Transverse colon (tissue), 4 donors: ENCODE measurements at places on chromosomes 7 and 10. TPM values are rescaled to one million over a fixed set of nuclear protein-coding genes. Genes with fewer than 3 reads are reported as not detected.

The ACSL5 gene
- 91.6 TPM for total RNA-seq

- no peak overlapping the region for H3K4me3 ChIP-seq
- no peak for DNase-seq
- no peaks in the 10 kb centered on the region for H3K36me3 ChIP-seq
- H3K27me3 ChIP-seq, result no peaks in the 10 kb centered on the region
- no peak overlapping the region for H3K27ac ChIP-seq
- no peaks in the 10 kb centered on the region for H3K4me1 ChIP-seq
These were observed 185.0 kb downstream of the HDAC9 start for GRCh38 chr7:18680576-18680975.

The NODAL gene
- total RNA-seq, result not detected

The CAPZA2 gene
- 98.9 TPM for total RNA-seq

DNA sequence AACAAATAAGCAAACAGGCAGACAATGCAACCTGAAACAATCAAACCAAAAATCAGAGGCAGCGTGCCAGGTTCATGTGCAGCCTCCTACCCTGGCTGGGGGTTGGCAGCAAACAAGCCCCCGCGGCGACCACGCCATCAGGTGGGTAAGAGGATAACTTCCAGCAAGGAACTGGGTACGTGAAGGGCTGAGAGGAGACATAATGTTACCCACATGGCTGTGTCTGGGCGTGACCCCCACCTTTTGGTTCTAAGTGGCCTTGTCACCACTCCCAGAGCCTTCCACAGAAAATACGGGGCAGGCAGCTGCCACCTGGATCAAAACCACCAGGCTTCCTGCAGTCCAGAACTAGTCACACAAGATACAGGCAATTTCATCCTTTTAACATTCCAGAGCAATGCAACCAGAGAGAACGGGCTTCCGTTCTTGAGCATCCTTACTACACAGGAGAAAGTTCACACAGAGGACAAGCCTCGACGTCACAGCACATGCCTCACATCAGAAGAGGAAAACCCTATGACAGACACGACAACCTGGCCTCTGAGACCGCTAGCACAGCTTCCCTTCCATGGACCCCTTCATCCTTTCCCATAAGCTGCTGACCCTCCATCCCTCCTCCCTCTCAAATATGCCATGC is 171.0 kb downstream of the GRID1 start:
- no peak overlapping the region for H3K27ac ChIP-seq
- H3K27me3 ChIP-seq, result no peaks in the 10 kb centered on the region
- DNase-seq, result no peak
- H3K4me3 ChIP-seq, result no peak overlapping the region
- H3K36me3 ChIP-seq, result no peaks in the 10 kb centered on the region

DNA sequence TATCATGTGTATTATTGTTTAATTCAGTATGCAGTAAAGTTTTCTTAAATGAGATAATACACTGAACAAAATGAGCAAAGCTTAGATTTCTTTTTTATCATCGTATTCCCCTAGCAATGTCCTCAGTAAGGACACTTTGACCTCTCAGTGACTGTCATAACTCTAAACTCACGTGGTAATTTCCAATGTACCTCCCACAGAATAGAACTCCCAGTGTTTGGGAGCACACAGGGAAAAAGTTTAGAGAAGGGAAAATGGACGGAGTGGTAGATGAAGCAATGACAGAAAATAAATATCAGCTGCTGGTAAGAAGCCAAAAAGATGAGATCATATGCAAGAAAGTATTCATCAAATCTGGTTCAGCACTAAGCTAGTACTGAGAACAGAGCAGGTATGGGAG is 758.6 kb upstream of the KCND2 start:
- H3K36me3 ChIP-seq, result no peaks in the 10 kb centered on the region
- H3K4me3 ChIP-seq, result no peak overlapping the region
- H3K27ac ChIP-seq, result no peak overlapping the region
- no peak for DNase-seq
- no peaks in the 10 kb centered on the region for H3K27me3 ChIP-seq

The DYNC1I1 gene
- 37.0 TPM for total RNA-seq

The CUL2 gene
- total RNA-seq, result 8.2 TPM

- H3K27ac ChIP-seq, result no peak overlapping the region
- no peak overlapping the region for H3K4me3 ChIP-seq
These were observed 20.2 kb downstream of the C10orf71 start for GRCh38 chr10:49319206-49319605.

The PNLIP gene
- not detected for total RNA-seq

DNA sequence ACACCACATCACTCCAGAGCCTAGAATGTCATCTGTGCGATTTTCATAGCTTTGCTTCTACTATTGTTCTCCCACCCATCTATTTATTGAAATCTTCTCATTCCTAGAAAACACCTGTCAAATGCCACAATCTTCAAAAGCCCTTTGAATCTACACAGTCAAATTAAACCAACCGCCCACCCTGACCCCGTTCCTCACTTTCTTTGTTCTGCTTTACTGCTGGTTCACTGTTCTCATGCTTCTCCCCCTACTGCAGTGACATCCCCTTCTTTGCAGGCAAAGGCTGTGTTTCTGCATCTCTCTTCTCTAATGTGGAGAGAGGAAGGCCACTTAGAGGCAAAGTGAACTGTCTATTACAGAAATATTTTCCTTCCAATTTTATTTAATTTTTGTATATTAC is 152.4 kb upstream of the NEBL start:
- no peaks in the 10 kb centered on the region for H3K4me1 ChIP-seq
- H3K36me3 ChIP-seq, result no peaks in the 10 kb centered on the region
- no peak overlapping the region for H3K4me3 ChIP-seq
- H3K27me3 ChIP-seq, result no peaks in the 10 kb centered on the region
- H3K27ac ChIP-seq, result no peak overlapping the region
- DNase-seq, result no peak

- peaks cover 46% of the 10 kb centered on the region for H3K36me3 ChIP-seq
- no peak overlapping the region for H3K27ac ChIP-seq
- H3K27me3 ChIP-seq, result no peaks in the 10 kb centered on the region
- H3K4me3 ChIP-seq, result no peak overlapping the region
These were observed 54.5 kb downstream of the UBE3C start for GRCh38 chr7:157193274-157193673.

DNA sequence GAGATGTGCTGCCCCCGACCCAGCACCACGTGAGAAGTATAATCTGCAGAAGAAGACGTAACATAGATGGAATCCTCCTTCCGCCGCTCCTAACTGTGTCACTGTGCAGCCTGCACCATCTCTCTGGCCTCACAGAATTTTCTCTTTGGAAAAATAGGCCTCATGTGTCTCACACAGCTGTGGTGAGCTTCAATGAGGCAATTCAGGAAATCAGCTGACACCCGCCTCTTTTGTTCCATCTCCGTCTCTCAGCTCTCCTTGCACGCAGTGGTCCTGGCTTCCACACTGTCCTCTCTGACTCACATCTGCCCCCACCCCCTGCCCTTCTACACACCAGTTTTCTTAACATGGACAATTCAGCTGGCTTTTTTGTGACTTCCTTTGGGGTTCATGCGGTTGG is 7.2 kb downstream of the C10orf90 start:
- no peak overlapping the region for H3K4me3 ChIP-seq
- no peak overlapping the region for H3K27ac ChIP-seq
- DNase-seq, result no peak
- no peaks in the 10 kb centered on the region for H3K27me3 ChIP-seq
- H3K36me3 ChIP-seq, result no peaks in the 10 kb centered on the region

The TRRAP gene
- 27.3 TPM for total RNA-seq

- no peaks in the 10 kb centered on the region for H3K36me3 ChIP-seq
- no peak for DNase-seq
- no peaks in the 10 kb centered on the region for H3K4me1 ChIP-seq
- no peak overlapping the region for H3K27ac ChIP-seq
These were observed 375.5 kb downstream of the SEMA3D start for GRCh38 chr7:84811362-84811761.

DNA sequence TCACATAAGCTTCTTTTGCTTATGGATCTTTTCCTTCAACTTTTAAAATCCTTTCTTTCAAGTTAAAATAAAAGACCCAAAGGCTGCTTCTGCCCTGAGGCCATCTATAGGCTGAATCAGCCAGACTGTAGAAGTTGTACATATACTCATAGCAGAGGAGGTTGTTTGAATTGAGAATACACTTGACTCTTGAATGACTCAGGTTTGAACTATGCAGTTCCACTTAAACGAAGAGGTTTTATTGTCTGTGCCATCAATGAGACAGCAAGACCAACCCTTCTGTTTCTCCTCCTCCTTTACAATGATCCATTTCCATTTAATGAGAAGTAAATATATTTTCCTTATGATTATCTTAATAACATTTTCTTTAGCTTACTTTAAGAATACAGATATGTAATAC is 5.8 kb downstream of the ZNF365 start:
- no peaks in the 10 kb centered on the region for H3K4me1 ChIP-seq
- peaks cover 10% of the 10 kb centered on the region for H3K27me3 ChIP-seq
- no peaks in the 10 kb centered on the region for H3K36me3 ChIP-seq
- H3K27ac ChIP-seq, result no peak overlapping the region

The GNG11 gene
- total RNA-seq, result 4.4 TPM

The CDK6 gene
- 23.9 TPM for total RNA-seq

GRCh38 chr7:2241580-2242540 is at the start of the genes MRM2 and NUDT1:
TSS of gene MRM2 (minus strand) at chr7:2242205. CDS start at chr7:2242169, 36 bp downstream.
TSS of gene NUDT1 (plus strand) at chr7:2242226. CDS start at chr7:2244575, 2,349 bp downstream.
- DNase-seq, result peak; percentile 87
- peak within 1 kb of the TSS; percentile 97 for H3K4me3 ChIP-seq
- peak within 1 kb of the TSS; percentile 80 for H3K27ac ChIP-seq
- peaks cover 17% of the 10 kb centered on the region for H3K4me1 ChIP-seq
- no peaks in the 10 kb centered on the region for H3K27me3 ChIP-seq

The CARD11 gene
- 8.2 TPM for total RNA-seq

The PNLIPRP3 gene
- not detected for total RNA-seq

The PAX2 gene
- not detected for total RNA-seq

DNA sequence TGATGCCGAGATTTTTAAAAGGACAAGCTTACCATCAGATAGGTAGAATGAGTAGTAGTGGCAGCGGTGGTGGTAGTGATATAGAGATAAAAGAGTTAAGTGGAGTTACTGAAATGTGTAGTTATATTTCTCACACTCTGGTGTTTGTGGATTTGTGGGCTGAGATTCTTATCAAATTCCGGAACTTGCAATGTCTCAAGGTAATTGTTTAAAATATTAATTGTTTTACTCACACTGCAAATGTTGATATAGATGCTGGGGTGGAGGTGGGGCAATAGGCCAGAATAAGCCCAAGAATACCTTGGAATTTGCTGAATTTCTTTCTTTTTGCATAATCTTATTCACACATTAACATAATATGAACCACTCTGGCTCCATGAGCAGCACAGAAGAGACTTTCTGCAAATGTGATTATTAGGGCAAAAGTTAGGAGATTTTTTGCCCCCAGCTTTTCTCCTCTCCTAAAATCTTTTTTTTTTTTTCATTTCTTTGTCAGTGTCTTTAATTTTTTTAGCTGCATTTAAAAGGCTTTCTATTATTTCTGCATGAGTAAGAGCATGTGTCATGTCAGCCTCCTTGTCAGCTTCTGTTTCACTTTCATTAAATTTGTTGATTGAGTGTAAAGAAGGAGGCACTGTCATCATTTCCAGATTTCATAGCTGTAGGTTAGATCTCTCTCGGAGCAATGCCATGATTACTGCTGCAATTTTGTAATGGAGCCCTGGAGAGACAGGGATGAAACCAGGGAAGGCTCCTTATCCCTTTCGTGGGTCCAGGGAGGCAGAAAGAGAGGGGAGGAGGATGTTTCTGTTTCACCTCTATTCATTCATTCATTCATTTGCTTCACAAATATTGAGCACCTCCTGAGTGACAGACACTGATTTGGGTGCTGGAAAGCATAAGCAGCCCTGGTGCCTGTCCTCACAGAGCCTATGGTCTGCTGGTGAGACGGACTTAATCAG is 13.1 kb upstream of the SGMS1 start:
- no peak for DNase-seq
- H3K27me3 ChIP-seq, result no peaks in the 10 kb centered on the region
- H3K4me1 ChIP-seq, result peaks cover 4% of the 10 kb centered on the region
- no peak overlapping the region for H3K27ac ChIP-seq
- H3K36me3 ChIP-seq, result no peaks in the 10 kb centered on the region

The NEURL1 gene
- 36.7 TPM for total RNA-seq

DNA sequence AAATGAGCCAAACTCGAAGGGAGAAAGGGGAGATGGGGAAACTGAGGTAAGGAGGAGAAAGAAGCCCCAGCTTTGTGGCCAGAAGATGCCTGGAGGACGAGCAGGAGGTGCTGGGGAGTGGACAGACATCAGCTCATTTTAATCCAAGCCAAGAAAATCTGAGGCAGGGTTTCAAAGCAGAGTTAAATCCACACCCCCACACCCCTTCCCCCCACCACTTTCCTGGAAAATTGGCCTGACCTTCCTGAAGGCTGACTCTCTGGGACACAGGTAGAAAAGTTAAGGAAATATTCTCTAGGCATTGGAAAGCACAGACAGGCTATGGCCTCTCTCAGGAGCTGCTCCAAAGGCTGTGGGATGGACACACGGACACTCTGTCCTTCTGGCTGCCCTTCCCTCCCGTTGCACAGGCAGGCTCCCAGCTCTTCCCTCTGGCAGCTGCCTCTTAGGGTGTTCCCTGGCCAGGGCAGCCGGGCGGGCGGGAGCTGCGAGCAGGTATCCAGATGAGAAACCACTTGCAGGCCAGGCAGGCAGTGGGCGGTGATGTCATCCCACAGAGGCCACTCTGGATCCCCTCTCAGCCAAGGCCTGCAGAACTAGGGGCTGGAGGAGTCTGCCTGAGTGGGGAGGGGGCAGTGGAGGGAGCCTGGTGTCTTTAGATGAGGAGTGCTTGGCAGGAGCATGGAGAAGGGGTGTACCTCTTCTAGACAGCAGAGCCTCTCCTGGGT is 171.8 kb downstream of the NEURL1 start:
- H3K4me3 ChIP-seq, result no peak overlapping the region
- H3K27ac ChIP-seq, result no peak overlapping the region
- DNase-seq, result no peak
- H3K27me3 ChIP-seq, result no peaks in the 10 kb centered on the region
- no peaks in the 10 kb centered on the region for H3K36me3 ChIP-seq

The NEUROD6 gene
- not detected for total RNA-seq

DNA sequence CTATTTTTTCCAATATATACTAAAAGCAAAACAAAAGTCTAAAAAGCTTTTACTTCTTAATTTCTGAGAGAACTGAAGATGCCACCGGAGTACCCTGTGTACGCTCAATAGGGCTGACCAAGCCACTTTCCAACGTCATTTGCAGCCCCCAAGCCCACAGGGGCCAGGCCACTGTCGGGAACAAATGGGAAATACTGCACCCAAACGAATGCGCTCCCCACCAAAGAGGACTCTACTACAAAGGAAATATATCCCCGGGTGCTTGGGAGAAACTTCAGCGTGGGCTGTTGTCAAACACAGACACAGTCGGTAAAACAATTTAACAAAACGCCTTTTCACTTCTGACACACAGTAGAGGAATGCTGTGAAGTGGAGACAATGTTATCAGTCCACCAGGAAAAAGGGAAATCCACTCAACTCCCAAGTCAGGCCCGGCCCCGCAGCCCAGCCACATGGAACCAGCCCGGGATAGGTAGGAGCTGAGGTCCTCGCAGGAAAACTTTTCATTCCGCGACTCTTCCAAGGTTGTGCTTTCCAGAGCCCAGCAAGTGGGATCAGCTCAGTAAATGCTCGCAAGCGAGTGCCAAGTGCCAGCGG is 1.4 kb downstream of the PARD3 start:
- DNase-seq, result peak; percentile 33
- H3K27me3 ChIP-seq, result no peaks in the 10 kb centered on the region
- peak overlapping the region; percentile 95 for H3K27ac ChIP-seq
- H3K4me1 ChIP-seq, result peaks cover 40% of the 10 kb centered on the region
